ENCODE measurements at places on chromosomes 7 and 10.

DNA sequence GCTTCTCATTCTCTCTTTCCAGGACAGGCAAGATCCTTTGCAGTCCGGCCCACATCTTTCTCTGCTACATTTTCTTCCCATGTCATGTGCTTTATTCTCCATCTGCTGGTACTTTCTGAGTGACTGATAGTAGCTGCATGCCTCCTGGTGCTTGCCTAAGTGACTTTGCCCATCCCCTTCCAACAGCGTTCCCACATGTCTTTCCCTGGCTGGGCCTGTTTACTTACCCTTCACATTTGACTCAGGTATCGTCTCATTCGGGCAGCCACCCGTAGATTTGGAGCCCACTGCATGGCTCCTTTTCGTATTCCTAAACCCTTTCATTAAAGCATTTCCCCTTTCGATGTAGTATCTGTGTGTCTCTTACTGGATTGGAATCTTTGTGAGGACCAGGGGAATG lies 24.6 kb downstream of the TYW1 start:
- DNase-seq: no peak

GRCh38 chr10:71213761-71214440 lies 1.5 kb downstream of the UNC5B start:
- peak; percentile 54 for DNase-seq

DNA sequence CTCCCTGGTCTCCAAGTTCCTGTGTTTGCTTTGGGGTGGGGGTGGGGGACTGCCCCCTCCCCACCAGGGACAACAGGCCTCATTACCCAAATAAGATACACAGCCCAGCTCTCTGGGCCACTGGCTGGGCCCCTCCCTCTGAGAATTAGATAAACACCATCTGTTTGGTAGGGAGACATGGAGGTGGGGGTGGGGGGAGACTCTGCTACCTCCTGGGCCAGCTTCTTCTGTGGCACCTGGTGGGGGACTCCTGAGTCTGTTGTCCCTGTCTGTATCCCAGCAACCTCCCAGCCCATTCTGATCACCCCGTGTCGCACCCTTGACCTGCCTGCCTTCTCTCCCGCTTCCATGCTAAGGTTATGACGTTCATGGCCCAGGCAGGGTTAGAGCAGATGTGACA lies 5.8 kb downstream of the MLXIPL start:
- no peak for DNase-seq

DNA sequence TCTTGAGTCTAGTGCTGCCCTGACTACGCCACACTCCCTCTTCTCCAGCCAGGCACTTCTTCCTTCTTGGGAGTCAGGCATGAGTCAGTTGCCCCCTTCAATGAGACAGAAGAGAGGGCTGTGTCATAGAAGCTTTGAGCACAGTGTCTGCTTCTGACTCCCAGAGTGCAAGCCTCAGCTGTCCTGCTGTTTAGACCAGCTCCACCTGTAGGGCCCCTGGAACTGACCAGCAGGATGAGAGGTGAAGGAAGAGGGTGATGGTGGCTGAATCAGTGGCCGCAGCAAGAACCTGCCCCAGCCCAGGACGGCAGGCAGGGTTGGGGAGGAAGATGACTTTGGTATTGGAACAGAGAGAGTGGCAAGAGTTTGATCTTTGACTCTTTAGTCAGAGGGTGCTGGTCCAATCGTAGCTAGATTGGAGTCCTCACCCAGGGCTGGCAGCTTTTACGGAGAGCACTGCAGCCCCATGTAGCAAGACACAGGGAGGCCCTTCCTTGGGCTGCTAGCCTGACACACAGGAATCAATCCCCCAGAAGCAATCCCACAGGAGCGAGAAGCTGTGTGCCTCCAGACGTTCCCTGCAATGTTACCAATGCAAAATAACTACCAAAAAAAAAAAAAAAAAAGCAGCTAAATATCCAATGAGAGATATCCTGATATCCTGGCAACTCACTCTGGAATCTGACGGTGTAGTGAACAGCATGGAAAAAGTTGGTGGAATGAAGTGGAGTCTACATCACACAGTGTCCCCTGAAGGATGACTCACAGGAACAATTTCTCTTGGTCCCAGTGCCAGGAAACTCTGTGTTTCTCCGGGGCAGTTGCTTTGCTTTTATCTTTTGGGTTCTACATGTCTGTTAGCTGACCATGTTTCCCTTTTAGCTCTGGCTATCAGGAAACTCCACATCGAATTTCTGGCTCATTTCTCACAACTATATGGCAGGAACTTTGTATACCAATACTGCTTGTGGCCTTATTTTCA lies 6.9 kb downstream of the C10orf62 start:
- peak; percentile 90 for DNase-seq

DNA sequence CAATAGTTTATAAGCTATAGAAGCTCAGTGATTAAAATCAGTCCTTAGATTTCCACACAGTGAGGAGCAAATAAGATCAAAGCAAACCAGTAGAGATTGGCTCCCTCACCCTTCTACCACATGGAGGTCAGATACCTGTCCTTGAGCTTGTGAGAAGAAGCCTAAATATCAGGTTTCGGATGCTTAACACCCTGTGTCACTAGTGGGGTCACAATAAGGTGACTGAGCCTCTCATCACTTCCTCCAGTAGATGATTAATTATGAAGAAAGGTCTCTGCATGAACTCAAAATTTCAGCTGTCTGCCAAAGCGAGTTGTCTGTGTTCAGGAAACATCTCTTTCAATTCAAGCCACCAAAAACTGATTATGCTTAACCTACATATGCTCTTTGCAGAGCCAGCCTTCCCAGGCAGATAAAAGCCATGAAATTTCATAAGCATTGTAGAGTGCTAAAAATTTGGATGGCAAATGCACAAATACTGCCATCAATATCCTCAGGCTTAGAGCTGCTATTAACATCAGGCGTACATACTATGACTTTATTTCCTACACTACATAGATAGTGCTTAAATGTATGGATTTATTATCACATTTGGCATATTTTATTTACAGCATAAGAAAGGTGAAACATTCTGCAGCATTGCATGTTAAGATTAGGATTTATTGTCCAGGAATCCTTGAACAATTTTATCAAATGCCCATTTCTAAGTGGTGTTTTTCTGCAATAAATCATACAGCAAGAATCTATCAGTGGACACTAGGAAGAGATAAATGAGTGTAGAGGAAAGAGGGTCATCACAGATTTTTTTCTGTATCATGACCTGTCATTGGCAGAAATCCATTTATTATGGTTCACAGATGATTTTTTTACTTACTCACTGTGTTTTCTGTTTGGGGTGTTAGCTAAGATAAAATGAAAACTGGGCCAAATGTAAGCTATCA lies 285.1 kb upstream of the SP8 start:
- DNase-seq: no peak

DNA sequence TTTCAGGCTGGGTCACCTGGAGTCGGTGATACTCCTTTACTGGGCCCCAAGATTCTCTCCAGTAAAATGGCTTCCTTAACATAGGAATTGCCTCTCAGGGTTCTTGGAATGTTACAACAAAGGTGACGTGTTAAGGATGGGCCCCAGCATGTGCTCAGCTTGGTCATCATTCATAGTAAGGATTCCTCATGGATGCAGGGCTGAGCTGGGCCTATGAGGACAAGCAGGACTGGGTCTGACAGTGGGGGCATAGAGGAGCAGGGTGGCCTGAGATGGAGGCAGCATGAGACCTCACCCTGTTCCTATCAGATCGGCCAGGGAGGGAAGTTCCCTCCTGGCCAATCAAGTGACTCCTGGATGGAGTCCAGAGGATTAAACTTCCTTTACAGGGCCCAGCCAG lies 12.8 kb upstream of the MBL2 start:
- no peak for DNase-seq

DNA sequence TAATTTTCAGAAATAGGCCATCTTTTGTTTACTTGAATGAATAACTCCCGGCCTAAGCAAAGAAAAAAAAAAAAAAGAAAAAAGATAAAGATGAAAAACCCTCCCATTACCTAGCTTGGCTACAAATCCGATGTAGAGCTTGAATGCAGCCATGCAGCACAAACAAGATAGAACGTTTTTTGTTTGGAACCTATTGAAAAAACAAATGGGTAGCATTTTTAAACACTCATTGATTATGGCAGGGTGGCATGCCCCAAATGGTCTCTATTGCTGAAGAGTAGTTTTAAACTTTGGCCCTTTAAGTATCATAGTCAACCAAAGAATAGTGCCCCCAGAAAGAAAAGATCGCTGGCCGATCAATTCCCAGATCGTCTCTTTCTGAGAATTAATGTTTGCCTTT lies 84.4 kb downstream of the VTI1A start:
- no peak for DNase-seq

GRCh38 chr7:108235451-108236061 lies 105.4 kb upstream of the LAMB4 start:
- no peak for DNase-seq

All from stromal cell of bone marrow (primary cell).